Mesenteric fat pad (tissue), 1 donor: ENCODE measurements at places on chromosomes 16 and 17. TPM values are rescaled to one million over a fixed set of nuclear protein-coding genes. Genes with fewer than 3 reads are reported as not detected.
A peak's percentile ranks its signal among the peaks of the same experiment; 100 is the strongest.

OR3A2 gene
- 1.2 TPM for total RNA-seq

PYY gene
- not detected for total RNA-seq

TNFRSF17 gene
- not detected for total RNA-seq

ABCA8 gene
- total RNA-seq: 90.5 TPM

SLC16A5 gene
- 12.3 TPM for total RNA-seq

DNA sequence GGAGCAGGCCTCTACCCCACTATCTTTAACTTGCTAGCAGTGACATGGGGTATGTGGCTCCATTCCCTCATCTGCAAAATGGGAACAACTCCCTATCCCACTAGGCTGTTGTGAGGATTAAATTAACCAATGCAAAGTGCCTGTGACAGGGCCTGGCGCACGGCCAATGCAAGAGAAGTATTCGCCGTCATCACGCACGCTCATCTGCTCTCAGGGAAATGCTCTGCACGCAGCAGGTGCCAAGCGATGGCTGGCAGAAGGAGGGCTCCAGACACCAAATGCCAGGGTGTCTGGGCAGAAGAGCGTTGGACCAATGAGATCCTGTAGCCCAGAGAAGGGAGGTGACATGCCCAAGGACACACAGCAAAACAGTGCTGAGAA is 17.3 kb downstream of the FAM83G start:
- DNase-seq: no peak

DNA sequence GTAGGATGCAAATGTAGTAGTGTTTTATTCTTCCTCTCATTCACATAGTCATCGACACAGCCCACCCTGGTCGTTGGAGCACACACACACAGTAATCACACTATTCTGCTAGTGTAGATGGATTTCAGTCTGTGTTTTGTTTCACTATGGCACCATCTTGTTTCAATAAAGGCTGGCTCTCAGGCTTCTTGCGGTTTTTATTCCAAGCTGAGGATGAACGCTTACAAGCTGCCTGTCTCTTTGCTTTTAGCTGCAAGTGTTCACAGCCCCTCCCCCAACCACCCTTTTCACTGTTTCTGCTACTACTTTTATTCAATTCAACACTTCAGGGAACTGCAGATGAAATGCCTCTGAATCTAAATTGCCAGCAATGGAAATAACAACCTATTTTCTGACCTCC is 140.9 kb upstream of the PMFBP1 start:
- DNase-seq: no peak

- DNase-seq: no peak
Observed at GRCh38 chr16:31423241-31423640, 4.9 kb downstream of the COX6A2 start.

GRCh38 chr17:42016411-42016831 is 818 bp downstream of the DNAJC7 start:
- DNase-seq: no peak

DNA sequence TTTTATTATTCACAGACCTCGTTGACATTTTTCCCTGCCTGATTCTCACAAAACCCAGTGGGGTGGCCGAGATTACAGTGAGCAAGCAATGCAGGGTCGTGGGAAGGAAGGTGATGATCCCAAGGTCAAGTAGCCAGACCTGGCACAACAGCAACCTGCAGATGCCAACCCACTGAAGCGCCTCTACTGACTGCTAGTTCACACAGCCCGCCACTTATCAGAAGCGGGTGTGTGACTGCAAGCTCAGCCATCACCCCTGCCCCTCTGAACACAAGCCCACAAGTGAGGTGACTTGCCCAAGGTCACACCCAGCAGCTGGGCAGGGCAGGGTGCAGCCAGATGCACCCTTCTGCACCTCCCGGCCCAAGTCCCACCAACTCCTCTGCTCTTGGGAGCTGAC is 7.1 kb downstream of the TFAP4 start:
- no peak for DNase-seq

GRCh38 chr17:1124896-1125787 is 54.6 kb downstream of the ABR start:
- no peak for DNase-seq

DNA sequence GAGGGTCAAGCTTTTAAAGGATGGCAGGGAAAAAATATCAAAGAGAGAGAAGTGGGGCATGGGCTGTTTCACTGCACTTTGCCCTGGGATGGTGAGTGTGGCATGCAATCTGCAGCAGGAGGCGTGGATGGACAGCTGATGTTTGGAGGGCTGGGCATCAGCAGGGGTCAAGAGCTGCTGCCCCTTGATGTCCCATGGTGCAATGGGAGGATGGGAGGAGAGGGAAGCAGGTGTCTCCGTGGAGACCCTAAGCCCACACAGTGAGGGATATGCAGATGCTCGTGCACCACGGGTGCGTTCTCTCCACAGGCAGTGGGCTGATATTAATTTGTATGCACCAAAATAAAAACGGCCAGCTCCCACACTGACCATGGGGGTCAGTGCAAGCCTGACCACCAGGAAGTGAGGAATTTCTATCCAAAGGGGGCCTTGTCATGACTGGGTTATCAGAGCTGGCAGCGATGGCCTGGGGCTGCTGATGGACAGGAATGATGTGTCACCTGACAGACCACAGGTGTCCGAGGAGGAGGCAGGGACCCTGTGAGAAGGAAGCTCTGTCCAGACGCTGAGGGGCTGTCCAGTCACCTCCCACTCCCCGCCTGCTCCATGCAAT is 183.6 kb downstream of the IRF8 start:
- no peak for DNase-seq

GRCh38 chr16:19113577-19114358 is at the start of gene ITPRIPL2:
TSS of gene ITPRIPL2 (plus strand) at chr16:19113964. CDS start at chr16:19114462, 498 bp downstream.
- DNase-seq: peak; percentile 94

GRCh38 chr17:17491546-17491988 is 4.6 kb downstream of the RASD1 start:
- DNase-seq: peak; percentile 87

DNA sequence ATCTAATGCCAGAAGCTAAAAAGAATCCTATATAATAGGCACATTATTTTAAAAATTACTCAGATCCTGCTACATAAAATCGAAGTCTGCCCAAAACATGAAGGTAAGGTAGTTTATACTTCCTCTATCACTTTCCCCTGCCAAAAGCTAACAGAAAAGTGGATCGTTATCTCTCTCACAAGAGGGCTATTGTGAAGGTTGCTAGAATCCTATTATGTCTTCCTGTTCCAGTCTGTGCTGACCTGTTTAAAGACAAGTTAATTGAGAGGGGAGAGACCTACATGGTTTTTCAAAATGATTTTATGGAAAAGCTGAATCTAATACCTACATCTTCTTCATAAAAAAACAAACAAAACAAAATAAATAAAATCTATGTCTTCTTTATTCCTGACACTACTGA is 1410.9 kb upstream of the CDH8 start:
- no peak for DNase-seq

GRCh38 chr17:4998027-4998731 is 429 bp downstream of the KIF1C start:
- DNase-seq: peak; percentile 92
